T-helper 1 cell (primary cell): ENCODE measurements at places on chromosomes 5 and 9.

GRCh38 chr9:85045271-85045670 is 375.7 kb downstream of the NTRK2 start:
- no peak for DNase-seq

- no peak for DNase-seq
Measured at GRCh38 chr5:54882101-54882500, 103.3 kb downstream of the ESM1 start.

DNA sequence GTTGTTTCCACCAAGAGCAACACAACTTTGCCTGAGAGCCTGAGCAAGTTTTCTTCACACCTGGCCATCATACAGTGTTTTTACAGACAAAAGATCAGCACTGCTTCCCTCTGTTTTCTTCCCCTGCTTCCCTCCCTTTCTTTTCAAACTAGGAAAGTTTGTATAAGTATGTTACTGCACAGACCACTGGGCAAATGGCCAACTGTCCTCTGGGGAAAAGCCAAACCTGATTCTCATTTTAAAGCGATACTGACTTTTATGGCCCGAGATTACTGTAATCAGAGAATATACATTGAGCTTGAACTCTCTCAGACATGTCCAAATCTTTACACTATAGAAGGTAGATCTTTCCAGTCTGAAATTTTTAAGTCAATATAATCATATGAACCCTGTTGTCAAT is 415.0 kb downstream of the NFIB start:
- DNase-seq: no peak

GRCh38 chr9:9133526-9133925 is 1333.9 kb upstream of the DMAC1 start:
- no peak for DNase-seq
